ENCODE measurements at places on chromosomes 11 and 22.

GRCh38 chr22:36470994-36471331, 10.5 kb downstream of the TXN2 start:
- no peak for DNase-seq

DNA sequence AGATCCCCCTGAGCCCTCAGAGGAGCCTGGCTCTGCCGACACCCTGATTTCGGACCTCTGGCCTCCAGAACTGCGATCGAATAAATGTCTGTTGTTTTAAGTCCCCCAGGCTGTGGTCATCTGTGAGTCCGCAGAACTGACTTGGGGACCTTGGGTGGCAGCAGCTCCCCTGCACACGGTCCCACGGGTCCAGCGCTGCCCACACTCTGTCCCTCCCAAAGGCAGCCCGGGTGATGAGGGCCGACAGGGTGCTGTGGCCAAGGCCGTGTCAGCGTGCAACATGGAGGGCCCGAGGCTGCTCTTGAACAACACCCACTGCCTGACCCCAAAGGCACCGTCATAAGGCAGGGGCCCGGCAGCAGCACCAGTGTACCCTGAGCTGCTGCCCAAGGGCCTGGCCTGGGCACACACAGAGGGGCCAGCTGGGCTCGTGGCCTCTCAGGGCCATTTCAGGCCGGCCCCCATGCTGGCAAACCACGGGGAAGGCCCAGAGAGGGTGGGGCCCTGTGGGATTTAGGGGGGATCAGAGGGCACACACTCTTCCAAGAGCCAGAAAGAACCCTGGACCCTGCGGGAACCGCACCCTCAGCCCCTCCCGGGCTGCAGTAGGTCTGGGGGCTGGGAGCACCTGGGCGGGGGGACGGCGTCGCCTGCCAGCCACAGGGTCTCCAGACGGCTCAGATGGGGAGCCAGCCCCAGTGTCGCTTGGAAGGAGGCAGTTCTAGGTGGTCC, 77.1 kb upstream of the PRR5 start:
- no peak for DNase-seq

DNA sequence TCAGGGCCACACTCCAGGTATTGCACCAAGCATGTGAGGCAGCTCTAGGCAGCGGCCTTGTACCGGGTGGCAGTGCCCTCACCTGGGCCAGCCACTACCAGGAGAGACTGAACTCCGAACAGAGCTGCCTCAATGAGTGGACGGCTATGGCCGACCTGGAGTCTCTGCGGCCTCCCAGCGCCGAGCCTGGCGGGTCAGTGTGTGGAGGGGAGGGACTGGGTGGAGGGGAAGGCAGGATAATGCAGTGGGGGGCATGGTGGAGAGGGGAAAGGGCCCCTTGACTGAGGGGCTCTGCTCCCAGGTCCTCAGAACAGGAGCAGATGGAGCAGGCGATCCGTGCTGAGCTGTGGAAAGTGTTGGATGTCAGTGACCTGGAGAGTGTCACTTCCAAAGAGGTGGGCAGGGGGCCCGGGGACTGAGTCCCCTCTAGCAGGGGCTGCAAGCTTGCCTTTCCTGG, 4.2 kb downstream of the SSH3 start:
- DNase-seq, result no peak

DNA sequence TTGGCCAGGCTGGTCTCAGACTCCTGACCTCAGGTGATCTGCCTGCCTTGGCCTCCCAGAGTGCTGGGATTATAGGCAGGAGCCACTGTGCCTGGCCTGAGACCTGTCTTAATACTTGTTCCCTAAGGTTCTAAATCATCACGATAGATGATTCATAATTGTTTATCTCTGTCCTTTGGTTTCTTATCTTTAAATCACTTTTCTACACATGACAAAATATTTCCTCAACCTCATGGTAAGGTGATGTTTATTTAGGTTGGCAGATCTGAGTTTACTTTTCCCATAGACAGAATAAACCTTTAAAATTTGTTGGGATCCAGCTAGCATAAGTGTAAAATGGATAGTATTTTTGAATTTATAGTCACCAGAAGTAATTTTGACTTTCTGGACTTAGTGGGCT, 3.5 kb downstream of the PSMD13 start:
- no peak for DNase-seq

DNA sequence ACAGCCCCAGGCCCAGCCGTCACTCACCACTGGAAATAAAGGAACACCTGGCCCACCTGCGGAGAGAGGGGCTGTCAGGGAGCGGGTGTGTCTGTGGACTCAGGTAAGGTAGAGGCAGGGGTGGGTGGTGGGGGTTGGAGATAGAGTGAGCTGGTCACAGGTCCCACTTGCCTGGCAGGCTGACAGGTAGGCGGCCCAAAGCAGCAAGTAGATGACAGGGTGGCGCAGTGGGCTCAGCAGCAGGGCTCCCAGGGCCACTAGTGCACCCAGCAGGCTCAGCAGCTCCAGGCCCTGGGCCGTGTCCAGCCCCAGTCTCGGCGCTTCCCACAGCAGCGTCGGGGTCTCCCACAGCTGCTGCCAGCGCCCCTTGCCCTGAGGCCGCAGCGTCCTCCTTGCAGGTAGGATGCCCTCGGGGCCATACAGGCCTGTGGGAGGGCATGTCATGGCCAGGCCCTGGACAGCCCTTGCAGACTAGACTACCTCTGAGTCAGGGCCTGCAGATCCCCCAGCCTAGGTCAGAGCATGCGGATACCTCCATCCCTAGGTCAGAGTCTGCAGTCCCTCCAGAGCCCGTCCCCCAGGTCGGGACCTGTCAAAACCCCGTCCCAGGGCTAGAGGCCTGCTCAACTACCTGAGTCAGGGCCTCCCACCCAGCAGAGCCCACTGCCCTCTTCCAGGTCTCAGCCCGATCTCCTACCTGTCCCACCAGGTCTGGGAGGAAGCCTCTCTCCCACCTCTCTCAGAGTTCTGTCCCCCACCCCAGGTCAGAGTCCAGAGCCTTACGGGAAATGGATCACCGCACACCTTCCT, 686 bp downstream of the LMF2 start:
- no peak for DNase-seq

DNA sequence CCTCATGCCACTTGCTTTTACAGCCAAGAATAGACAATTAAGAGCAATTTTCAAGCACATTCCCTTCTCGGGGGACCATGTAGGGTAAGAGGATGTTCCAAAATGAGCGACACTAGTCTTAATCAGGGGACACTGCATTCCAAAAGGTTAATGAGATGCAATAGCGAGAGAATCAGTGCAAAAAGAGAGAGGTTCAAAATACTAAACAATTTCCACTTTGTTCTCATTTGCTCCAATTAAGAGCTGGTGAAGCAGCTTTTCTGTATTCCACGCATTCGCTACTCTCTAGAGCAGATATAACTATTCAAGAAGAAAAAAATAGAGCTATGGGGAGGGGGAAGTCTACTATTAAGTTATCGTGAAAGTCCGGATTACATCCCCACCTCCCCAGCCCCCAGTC, 811 bp downstream of the LRRC4C start:
- DNase-seq, result no peak

GRCh38 chr22:46367707-46368191, 32.2 kb downstream of the TRMU start:
- DNase-seq, result no peak

DNA sequence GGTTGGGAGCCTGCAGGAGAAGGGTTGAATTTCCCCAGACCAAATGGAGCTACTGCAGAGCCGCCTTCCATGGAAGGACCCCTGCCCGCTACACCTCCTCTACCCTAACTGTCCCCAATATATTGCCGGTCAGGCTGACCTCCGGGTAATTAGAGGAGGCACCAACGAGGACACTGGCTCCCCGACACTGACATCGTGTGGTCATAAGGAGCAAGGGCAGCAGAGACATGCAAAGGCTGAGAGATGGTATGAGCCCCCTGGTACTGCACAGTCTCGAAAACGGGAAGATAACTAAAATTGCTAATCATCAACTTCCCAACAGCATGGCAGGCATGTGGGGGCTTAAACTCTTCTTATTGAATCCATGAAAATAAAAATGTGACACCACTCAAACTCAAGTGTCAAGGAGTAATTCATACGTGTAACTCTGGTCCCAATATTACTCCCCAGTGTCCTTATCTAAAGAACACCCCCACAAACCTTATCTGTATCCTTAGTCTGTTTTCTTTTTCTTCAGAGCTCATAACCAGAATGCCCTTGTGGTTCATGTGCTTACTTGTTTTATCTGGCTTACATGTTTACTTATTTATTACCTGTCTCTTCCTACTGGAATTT, 4.4 kb downstream of the CAVIN3 start:
- no peak for DNase-seq

Data from GM04503 (cell line).